ENCODE measurements at places on chromosomes 13 and 19.

DNA sequence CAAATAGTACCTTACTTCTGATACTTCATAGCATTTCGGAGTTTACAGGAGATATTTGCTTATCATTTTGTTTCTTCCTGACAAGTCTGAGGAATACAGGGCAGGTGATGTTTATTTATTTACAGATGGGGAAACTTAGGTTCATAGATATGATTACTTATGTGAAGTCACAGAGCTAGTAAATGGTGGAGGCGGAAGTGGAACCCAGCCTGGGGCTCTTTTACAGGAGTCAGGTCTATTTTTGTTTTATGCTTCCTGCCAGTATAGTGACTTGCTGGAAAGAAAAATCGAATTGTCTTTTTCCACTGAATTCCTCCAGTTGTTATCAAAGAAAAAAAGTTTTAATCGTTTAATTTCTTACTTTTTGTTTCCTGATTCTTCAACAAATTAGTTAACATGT lies 66.5 kb downstream of the DGKH start:
- DNase-seq: no peak

DNA sequence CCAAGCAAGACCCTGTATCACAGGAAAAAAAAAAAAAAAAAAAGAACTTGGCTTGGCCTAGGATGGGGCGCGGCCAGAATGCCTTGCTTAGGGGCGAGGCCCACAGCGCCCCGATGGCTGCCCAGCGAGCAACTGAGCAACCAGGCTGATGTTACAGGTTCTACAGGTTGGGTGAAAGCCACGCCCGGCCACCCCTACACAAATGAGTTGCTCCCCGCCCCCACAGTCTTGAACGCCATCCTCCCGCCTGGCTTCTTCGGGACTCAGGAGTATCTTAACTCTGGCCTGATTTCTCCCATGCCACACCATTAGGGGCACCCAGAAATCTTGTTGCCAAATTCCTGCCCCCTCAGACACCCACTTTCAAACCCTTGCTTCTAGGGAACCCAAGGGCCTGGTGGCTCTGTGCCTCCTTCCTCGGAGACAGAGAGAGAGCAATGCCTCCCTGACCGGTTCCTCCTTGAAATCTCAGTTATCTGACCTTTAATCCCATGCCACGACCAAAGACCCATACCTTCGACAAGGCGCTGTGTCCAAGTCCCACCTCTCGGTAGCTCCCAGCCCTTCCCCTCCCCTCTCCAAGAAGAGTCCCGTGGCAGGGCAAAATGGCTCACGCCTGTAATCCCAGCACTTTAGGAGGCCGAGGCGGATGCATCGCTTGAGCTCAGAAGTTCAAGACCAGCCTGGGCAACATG lies 1.1 kb upstream of the CBLC start:
- no peak for DNase-seq

GRCh38 chr13:113201815-113202214 lies 6.7 kb downstream of the PCID2 start:
- no peak for DNase-seq

DNA sequence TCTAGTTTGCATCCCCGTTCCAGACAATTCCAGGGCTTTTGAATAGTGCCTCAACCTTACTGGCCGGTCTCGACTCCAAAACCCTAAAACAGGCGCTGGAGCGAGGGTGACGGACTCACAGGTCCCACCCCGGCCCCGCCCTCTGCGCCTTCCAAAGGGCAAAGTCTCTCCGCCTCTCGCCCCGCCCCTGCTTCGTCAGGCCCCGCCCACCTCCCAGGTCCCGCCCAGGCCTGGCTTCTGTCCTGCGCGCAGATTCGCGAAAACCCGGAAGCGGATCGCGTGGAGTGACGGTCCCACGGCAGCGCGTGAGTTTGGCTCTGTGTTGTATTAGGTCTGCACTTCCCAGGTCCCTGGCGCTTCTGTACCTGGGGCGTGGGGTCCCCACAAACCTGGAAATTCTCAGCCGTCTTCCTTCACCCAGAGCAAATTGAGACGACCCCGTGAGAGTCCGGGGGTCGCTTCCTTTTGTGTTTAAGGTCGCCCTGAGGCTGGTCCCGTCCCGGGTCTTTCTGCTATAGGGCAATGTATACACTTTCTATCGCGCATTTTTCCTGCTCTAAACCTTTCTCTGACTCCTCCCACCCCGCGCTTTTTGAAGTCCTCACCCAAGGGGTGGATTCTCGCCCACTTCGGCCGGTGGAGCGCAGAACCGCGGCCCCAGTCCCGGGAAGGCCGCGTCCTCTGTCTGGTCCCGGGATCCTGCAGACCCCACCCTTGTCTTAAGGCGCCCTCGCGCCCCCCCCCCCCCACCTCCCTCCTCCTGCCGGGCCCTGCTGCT lies at the start of gene ZNF813:
Gene ZNF813, plus strand, starts transcription at position 249 of the 778 bp plus-strand sequence. CDS start 16,090 bp downstream, outside the sequence.
- DNase-seq: peak; percentile 99

- no peak for DNase-seq
Measured at GRCh38 chr19:2138061-2138728, 13.2 kb downstream of the AP3D1 start.

GRCh38 chr19:7366701-7367420 lies 18.1 kb downstream of the ARHGEF18 start:
- DNase-seq: no peak

DNA sequence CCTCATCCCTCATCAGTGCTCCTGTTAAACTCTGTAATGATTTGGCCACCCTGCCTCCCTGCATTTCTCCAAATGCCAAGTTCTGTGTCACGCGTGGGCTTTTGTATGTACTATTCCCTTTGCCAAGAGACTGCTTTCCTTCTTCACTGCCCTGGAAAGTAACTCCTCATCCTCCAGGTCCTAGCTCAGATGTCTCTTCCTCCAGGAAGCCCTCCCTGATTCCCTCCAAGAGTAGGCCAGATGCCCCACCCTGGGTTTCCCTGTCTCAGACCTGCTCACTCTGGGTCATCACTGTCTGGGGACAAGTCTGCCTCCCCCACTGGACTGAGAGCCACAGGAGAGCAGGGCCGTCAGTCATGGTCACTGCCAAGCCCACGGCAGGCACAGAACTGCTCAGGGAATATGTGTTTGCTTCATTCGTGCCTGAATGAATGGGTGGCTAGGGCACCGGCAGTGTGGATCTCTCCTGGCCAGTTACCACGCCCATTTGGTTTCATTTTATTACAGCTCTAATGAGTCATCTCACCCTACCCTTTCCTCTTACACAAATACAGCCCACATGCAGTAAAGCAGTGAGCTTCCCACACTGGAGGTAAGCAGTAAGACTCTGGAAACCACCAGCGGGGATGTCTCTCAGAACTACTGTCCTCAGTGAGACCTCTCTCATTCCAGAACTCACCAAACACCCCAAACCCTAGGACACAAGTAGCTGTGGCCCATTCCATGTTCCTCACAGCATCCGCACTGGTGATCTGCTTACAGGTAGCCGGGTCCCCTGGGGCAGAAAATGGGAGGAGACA lies 12.1 kb upstream of the GPR4 start:
- no peak for DNase-seq

DNA sequence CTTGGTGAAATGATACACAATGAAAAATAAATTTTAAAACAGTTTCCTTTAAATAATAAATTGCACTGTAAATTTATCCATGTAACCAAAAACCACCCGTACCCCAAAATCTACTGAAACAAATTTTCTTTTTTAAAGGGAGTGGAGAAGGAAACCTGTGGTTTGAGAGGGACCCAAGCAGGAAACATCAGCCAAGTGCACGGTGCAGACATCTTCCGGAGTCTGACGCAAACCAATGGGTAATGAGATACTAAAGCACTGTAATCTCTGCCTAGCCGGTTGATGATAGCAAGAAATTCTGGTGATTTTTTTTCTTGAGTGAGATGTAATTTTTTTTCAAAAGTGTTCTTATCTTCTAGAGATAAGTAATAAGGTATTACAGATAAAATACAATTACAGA lies 115.4 kb downstream of the ABCC4 start:
- peak; percentile 31 for DNase-seq

DNA sequence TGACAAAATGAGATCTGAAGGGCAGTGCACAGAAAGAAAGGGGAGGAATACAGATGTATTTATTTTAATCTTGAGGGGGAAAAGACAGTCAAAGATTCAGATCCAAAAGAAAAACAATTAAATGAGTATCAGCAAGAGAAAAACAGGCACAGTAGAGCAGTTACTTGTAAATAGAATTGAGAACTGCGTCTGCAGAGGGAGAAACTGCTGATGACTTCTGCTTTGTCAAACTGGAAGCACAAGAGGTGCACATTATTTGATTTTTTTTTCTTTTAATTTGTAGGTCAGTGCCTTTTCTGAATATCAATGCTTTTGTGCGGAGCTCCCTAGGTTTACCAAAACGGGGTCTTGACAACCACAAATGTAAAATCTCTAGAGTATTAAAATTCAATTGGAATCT lies 37.3 kb downstream of the EFNB2 start:
- DNase-seq: no peak

- no peak for DNase-seq
Measured at GRCh38 chr13:98496966-98497365, 79.9 kb downstream of the STK24 start.

DNA sequence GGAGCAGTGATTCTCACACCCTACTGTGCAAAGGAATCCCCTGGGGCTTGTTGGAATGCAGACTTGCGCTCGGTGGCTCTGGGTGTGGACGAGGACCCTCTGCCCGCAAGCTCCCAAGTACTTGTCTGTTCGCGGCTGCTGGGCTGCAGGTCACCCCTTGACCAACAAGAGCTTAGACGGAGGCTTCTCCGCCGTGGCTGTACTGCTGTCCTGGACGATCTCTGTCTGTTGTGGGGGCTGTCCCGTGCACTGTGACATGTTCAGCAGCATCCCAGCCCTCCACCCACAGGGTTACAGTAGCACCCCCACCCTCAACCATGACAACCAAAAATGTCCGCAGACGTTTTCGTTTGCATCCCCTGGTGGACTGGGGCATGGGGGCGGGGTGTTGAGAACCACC lies 22.9 kb upstream of the SLC15A1 start:
- DNase-seq: no peak

DNA sequence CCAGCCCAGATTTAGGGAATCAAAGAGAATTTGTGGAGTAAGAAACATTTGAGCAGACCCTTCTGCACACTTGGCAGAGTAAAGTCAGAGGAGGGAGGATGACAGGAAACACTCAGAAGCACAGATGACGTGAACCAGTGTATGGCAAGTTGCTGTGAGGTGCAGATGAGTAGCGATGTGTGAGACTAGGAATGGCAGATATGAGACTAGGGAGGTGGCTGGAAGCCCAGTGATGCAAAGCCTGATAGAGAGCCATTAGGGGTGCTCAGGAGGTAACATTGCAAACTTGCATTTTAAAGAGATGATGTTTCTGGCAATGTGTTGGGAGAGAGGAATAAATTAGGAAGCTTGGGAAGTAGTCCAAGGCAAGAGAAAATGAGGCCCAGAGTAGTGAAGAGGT lies 44.0 kb downstream of the PCDH17 start:
- no peak for DNase-seq

- no peak for DNase-seq
Measured at GRCh38 chr19:850221-850978, 1.7 kb upstream of the ELANE start.
